Activated T-cell treated with anti-CD3 and anti-CD28 coated beads, Interleukin-2, amount 50 U/mL, for 72 hours (primary cell): ENCODE measurements at places on chromosomes 7 and 10.
A peak's percentile ranks its signal among the peaks of the same experiment; 100 is the strongest.

- no peak for DNase-seq
These were observed 48.2 kb upstream of the GPAM start for GRCh38 chr10:112231602-112232400.

GRCh38 chr7:37431413-37431812 is 17.3 kb downstream of the ELMO1 start:
- DNase-seq = no peak

- DNase-seq = no peak
These were observed 1259.7 kb downstream of the TYW1 start for GRCh38 chr7:68256295-68256694.

DNA sequence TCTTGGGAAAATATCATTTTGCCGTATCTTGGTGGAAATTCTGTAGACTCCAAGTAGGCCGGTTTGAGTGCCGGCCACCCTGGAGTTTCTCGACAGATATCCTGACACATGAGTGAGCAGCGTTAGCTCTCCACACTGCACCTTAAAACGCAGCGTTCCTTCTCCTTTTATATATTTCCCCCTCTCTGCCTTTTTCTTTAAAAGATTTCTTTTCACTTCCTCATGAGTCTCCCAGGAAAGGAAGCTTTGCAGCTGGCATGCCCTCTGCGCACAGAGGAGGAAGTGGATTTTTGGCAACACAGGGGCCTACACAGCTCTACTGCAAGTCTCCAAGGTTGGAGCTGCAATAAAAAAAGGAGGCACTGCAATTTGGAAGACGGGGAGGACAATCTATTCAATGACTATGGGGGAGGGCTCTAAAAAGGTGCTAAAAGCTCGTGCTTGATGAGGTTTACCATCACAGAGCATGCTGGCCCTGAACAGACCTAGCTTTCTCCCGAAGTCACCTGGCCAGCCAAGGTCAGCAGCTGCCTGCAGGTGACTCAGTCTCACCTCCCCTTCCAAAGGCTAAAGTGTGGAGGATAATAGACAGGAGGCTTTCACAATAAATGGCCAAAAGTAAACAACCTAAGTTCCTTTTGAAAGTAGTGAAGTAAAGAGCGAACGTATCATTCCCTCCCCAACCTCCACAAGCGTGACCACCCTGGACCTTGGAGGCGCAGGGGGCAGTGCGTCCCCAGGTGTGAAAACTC is 252.8 kb downstream of the ZMYND11 start:
- no peak for DNase-seq

DNA sequence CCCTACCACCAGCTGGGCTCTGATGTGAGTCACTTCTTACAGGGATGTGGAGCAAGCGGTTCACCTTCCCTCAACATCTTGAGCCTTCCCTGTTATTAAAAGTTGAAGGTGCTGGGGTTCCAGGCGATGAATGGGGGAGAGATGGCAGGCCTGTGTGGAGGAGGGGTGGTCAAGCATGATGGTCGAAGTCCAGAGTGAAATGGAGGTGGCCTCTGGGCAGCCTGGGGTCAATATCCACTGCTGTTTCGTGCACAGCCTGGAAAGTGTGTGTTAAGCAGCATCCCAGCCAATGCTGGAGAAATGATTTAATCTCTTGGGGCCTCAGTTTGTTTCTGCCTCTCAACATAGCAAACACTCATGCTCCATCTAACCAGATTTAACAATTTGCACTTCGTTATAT is 33.7 kb upstream of the DMBT1 start:
- DNase-seq = no peak

- peak; percentile 67 for DNase-seq
These were observed 19.0 kb upstream of the CLDN4 start for GRCh38 chr7:73811760-73812168.

GRCh38 chr10:76397181-76398042 is 966.0 kb downstream of the LRMDA start:
- DNase-seq = no peak

- no peak for DNase-seq
These were observed 537.9 kb downstream of the PLXDC2 start for GRCh38 chr10:20354166-20354565.

DNA sequence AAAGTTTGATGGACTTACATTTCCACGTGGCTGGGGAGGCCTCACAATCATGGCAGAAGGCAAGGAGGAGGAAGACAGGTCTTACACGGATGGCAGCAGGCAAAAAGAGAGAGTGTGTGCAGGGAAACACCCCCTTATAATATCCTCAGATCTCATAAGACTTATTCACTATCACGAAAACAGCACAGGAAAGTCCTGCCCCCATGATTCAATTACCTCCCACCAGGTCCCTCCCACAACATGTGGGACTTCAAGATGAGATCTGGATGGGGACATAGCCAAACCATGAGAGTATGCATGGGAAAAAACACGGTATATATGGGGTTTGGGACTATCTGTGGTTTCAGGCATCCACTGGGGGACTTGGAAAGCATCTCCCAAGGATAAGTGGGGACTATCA is 78.0 kb downstream of the PLXNA4 start:
- DNase-seq = no peak

- DNase-seq = no peak
These were observed 23.3 kb downstream of the CALML3 start for GRCh38 chr10:5547931-5548660.

DNA sequence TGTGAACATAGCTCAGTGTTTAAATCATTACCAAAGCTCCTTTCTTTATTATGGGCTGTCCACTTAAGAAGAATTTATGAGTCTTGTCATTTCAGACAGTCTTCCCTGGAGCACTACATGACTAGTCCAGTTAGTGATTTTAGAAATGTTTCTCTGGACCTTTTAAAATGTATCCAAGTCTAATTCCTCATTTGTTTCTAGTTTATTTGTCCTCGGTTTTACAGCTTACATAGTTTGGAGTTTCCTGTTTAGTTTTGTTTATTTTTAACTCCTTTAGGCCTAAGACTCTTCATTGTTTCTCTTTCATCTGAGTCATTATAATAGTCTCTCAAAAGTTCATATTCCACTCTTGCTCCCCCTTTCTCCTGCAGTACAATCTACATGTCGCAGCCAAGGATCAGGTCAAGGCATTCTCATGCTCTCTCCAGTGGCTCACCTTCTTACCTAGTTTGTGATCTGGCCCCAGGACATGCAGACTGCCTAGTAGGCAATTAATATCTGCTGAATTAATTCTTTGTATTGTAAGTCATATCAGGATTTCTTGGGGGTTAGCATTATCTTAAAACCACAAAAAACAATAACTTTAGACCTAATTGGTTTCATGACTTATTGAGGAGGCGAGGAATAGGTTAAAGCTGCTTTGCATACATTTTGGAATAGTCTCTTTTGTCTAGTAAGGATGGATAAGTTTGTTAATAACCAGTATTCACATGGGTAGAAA is 93.8 kb downstream of the MAPK8 start:
- no peak for DNase-seq

- DNase-seq = no peak
These were observed 159.7 kb upstream of the YAE1 start for GRCh38 chr7:39406467-39406866.

DNA sequence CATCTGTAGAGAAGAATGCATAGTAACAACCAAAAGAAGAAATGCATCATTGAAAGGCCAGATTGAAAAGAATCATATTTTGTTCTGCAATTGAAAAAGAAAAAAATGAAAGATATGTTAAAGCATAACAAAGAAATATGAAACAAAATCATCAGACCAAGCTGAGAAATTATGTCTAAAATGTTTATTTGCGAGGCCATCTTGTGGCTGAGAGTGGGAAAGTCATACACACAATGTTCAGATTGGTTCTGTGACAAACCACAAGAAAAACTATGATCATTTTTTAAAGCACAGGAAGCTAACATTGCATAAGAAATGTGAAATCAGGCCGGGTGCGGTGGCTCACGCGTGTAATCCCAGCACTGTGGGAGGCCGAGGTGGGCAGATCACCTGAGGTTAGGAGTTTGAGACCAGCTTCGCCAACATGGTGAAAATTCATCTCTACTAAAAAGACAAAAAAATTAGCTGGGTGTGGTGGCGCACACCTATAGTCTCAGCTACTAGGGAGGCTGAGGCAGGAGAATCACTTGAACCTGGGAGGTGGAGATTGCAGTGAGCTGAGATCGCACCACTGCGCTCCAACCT is 36.6 kb downstream of the ABCB5 start:
- no peak for DNase-seq

DNA sequence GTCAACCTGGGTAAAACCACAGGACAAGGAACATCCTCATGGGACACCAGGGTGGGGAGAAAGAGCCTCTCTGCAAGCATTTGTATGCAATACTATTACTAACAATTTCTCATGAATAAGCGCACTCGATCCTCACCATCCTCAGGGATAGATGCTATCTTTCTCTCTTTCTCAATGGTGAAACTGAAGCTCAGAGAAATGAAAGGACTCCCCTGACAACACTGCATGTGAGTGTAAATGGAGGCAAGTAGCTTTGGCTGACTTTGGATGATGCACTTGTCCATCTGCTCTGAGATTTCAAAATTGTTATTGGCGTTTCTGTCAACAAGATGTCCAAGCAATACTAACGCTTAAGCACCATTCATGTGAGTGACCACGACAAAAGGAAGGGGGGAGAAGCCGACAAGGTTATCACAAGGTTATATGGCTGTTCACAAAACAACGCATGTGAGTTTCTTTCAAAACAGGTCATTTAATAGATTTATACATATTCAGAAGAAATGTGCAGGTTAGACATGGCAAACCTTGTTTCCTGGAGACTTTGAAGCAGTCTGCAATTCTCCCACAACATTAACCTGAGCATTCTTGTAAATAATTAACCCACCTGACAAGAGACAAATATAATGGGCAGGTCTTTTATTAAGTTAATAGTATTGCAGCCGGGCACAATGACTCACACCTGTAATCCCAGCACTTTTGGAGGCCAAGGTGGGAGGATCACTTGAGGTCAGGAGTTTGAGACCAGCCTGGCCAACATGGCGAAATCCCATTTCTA is 54.0 kb downstream of the IFIT5 start:
- no peak for DNase-seq

GRCh38 chr7:4634166-4634565 is 47.9 kb upstream of the FOXK1 start:
- no peak for DNase-seq

GRCh38 chr10:104328646-104328895 is 9.7 kb downstream of the ITPRIP start:
- no peak for DNase-seq

DNA sequence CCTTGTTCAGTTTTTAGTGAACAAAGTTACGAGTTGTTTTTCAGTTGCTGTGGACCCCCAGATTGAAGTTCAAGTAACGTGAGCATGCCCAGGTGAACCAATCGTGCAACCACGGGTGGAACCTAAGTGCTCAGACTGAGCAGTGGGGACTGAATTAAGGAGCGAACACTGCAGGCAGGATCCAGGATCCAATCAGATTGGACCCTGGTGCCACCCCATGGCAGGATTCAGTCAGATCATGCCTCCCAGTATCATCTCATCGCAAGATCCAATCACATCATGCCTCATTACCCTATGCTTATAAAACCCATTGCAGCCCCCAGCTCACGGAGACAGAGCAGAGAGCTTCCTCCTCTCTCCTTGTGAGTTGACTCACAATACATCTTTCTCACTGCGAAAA is 80.9 kb downstream of the PFKFB3 start:
- no peak for DNase-seq

- DNase-seq = no peak
These were observed 32.6 kb downstream of the DUSP5 start for GRCh38 chr10:110530131-110530831.

- DNase-seq = no peak
These were observed 116.4 kb downstream of the TSPAN12 start for GRCh38 chr7:120741371-120742042.

- DNase-seq = no peak
These were observed 42.9 kb upstream of the CNPY1 start for GRCh38 chr7:155589001-155589980.

GRCh38 chr10:119428789-119429188 is 113.7 kb downstream of the RGS10 start:
- no peak for DNase-seq

- DNase-seq = no peak
These were observed 18.5 kb upstream of the NPFFR1 start for GRCh38 chr10:70302292-70302691.

DNA sequence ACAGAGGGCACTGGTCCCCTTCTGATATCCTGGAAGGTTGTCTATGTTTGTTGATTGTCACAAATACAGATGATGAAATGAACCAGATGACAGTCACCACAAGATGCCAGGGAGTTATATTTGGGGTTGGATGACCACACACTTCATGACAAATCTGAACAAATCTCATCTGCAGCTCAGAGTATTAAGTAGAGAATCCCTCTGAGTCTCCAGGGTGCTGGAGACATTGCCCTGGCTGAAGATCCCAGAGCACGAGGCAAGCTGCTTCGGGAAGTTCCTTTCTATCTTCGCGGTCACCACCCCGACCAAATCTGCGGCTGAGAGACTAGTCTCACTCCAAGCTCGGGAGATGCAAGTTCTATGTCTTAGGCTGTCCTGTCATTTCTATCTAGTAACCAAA is 9.0 kb downstream of the DENND2A start:
- no peak for DNase-seq

DNA sequence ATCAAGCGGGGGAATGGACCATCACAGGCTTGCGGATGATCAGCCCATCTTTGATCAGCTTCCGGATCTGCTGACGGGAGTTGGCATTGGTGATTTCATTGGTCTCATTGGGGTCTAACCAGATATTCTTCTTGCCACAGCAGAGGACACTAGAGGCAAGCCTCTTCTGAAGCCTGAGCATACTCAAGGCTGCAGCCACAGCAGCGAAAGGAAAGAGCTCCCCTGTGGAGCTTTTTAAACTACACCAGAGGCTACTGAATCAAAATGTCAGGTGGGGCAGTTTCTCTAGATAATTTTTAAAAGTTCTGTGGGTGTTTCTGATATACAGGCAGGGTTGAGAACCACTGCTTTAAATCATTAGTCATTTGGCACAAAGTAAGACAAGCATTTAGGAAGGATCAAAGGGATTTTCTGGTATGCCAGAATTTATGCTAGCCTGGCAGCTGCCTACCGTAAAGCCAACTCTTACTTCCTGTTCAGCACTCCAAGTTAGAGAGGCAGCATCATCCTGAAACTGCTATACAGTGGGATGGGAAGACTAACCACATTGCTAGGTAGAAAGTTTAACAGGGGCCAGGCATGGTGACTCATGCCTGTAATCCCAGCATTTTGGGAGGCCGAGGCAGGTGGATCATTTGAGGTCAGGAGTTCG is 7.0 kb downstream of the NAPEPLD start:
- DNase-seq = no peak

- DNase-seq = no peak
These were observed 199.2 kb downstream of the MBL2 start for GRCh38 chr10:52573347-52573746.

DNA sequence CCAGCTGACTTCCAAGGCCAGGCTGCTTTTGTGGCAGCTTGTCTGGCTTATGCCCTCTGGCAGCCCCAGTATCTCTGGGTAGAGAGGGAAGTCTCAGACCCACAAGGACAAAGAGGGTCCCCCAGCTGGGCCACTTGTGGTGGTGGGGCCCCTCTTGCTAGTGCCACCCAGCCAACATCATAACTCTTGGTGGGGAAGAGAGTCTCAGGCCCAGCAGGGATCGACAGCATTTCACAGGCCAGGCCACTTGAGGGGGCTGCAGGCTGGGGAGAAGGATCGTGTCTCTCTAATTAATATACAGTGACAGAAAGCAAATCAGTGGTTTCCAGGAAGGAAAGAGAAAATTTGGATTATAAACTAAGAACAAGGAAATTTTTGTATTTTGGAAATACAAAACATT is 76.0 kb downstream of the TYW1B start:
- DNase-seq = no peak
